HuH-7 (cell line): ENCODE measurements at places on chromosomes 12 and 14.
A peak's percentile ranks its signal among the peaks of the same experiment; 100 is the strongest.

DNA sequence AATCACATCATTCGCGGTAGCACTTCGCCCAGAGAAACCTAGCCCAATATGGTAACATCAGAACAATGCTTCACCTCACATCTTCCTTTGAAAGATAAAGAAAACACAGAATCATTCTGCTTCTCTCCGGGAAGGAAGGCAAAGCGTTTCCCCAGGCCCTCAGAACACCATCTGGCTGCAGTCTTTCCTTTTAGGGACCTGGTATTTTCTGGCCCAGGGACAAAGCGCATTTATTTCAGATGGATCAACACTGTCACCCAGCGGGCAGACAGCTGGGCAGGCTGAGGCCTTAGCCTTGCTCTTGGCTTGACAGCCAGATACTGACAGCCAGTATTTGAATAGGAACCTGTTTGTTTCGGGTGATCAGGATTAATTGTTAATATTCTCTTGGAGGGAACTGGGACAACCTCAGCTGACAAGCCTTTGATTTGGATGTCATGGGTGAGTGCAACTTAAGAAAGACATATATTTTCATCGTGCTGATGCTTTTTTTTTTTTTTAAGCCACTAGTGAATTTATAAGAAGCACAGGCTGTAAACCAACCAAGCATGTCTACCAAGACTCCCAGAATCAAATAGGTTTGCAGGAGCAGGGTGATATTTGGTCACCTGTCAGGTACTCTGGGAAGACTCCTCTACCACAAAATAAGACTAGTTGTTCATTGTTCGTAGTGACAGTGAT is 118.9 kb downstream of the VEZT start:
- DNase-seq: peak; percentile 52

- no peak for DNase-seq
These were observed 684.3 kb downstream of the TMEM121 start for GRCh38 chr14:106210650-106211049.

DNA sequence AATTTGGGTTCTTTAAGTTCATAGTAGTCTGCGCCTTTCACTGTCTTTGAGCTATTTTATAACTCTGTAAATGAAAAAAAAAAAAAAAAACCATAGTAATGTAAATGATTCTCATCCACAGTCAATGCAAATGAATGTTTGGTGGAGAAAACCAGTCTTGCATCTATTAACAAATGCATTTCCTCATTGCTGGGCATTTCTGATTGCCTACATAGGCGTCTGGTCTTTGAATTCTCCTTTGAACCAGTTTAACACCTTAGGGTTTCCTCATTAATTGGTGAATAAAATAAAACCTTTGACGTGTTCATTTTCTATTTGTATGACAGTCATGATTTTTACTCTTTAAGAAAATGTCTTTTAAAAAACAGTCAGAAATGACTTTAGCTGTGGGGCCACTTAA is 114.8 kb downstream of the C12orf75 start:
- no peak for DNase-seq

DNA sequence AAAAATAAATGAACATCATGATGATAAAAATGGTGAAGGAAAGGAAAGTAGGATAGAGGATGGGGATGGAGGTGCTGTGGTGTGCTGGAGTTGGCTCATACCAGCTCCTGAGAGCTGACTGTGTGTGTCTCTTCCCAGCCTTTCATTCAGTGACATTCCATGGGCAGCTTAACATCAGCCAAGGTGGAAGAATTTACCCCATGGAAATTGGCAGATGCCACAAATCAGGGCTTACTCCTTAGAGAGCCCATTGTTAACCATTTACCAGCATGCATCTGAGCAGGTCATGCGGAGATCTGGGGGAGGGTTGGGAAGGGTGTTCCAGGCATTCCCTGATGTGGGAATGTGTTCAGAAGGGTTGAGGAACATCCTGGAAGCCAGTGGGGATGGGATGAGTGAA is 164.7 kb upstream of the MYL2 start:
- DNase-seq: no peak

DNA sequence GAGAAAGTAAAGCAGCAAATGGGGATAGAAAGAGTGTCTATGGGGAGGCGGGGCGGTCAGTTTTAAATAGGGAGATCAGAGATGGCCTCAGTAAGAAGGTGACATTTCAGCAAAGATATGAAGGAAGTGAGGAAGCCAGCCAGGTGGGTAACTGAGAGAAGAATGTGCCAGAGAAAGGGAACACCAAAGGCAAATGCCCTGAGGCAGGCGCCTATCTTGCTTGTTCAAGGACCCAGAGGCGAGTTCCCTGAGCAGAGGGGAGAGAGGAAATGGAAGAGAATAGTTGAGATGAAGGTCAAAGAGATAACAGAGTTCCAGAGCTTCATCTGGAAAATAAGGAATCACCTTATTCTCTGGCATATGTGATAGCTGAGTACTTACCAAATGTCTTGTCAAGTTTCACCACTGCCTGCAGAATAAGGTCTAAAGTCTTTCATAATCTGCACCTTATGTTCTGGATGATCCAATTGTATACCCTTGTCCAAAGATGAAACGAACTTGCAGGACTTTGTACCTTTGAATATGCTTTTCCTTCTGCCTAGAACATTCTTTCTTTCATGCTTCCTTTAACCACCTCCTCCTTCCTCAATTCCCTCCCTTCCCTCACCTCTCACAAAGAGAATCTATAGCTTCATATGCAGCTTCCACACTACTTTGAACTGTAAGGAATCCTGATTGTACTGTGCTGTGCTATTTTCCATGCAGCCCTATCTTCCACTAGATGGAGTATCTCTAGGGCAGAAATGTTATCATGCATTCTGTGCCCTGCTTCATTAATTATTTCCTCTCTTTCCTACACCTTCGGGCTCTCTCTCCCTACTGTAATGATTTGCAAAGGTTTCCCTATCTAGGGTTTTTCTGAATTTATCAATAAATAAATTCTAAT is 38.5 kb downstream of the GNPTAB start:
- no peak for DNase-seq

DNA sequence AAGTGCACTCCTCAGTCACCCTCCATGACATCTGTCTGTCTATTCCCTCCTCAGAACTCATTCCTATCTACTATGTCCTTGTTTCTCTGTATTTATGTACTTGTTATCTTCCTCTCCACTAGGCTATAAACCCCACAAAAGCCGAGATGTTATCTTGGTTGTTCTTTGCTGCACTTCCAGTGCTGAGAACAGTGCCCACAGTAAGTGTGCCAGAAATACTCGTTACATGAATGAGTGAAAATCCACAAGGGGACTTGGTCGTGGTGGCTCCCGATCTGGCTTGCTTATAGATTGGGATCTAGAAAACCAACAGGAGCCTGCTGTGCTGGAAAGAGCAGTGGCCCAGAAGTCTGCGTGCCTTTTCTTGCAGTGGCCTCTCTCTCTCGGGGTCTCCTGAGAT is 111.9 kb upstream of the PRMT8 start:
- DNase-seq: no peak

DNA sequence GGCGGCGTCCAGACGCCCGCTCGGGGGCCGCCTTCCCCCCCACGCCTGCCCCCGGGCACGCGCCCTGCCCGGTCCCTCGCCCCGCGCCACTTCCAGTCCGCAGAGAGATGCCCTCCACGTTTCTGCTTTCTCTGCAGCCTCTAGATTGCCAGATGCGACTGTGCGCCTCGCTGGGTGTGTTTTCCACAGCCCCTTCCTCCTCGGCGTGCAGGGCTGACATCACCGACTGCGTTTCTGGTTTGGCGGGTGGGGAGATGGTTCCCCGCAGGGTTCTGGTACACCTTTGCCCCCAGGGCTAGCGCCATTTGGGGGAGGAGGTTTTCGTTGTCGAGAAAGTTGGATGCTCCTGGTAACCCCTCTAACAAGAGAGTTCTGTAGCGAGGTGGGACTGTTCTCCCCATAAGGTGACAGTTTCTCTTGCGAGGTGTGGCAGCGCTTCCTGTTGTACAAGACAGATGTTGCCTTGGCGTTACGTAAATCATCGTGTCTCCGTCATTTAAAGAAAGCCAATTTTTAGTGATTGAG is 1.5 kb downstream of the CALM1 start:
- no peak for DNase-seq

DNA sequence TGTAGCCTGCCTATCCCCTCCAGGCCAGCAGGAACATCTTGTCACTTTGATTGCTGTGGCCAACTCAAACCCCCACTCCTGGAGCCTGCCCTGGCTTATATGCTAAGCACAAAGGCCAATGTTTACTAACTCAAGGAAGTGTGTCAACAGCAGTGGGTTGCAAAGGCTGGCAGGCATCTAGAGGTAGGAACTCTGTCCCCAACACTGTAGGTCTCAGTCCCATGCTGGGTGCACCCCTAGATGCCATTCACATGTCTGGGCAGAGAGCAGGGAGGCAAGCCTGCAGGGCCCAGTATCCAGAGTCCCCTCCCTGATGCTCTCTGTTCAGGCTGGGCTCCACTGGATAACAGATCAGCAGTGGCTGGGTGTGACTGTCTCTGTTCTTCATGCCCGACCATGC is 1.6 kb upstream of the HPD start:
- no peak for DNase-seq

- no peak for DNase-seq
These were observed 31.7 kb upstream of the ARL1 start for GRCh38 chr12:101439236-101439635.

- no peak for DNase-seq
These were observed 68.9 kb downstream of the SPPL3 start for GRCh38 chr12:120835304-120835612.

DNA sequence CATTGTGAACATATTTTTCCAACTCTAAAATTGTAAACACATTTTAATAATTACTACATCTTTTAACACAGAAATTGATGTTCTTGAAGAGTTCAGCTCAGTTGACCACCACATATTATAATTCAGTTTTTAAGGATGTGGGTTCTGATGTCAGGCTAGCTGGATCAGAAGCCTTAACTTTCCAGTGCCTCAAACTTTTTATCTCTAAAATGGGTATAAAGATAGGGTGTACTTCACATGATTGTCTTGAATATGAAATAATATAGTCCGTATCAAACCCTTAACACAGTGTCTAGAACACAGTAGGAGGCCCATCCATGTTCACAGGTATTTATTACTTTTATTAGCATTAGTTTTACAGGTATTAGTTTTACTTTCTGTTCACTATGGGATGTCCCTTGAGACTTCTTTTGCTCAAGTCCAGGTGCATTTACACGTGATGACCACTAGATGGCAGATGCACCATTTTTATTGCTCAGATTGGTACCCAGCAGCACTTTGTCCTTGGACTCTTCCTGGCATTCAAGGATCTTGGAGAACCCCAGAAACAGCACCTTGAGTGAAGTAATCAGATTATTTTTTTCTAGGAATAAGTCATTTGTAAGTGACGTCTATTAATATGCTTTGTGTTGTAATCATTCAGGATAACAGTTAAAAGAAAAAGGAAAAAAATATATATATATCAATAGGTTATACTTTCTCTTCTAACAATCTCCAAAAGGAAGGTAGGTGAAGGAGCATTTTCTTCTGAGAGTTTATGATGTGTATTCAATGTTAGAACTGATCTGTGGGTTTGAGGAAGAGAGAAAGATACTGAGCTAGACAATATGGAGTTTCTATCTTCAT is 580.2 kb downstream of the ETNK1 start:
- peak; percentile 32 for DNase-seq

- no peak for DNase-seq
These were observed 219.3 kb downstream of the CRADD start for GRCh38 chr12:93896427-93896826.

DNA sequence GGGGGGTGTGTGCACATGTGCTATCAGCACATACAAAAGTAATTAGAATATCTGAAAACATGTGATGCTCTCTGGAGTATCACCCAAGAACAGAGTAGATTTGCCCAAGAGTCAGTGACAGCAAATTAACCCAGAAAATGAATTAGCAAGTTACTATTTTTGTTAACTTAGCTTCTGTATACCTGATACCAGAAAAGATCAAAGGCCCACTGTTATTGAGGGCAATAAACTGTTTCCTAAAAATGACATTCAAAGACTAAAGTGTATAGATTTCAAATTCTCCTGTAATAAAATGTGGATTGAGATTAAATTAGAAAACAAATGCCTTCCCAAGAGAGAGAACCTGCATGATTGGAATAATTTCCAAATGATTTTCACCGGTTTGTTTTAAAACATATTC is 184.7 kb downstream of the MED13L start:
- no peak for DNase-seq

GRCh38 chr12:48788524-48788853 is 400 bp downstream of the ADCY6 start:
- no peak for DNase-seq

DNA sequence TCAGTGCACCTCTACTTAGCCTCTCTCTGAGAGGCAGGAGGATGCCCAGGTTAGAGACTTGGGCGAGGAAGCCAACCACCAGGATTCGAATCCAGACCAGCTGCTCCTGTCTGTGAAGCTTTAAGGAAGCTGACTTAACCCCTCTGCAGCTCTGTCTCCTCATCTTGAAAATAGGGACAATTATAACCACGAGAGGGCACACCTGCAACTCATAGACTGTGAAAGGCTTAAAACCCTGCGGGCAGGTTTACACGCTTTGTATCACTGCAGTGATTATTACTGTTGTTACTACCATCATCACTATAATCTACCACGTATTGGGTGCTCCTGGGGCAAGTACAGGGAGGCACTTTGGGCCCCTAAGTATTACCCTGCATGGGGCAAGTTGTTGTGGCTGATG is 379.8 kb downstream of the VRK1 start:
- peak; percentile 18 for DNase-seq

DNA sequence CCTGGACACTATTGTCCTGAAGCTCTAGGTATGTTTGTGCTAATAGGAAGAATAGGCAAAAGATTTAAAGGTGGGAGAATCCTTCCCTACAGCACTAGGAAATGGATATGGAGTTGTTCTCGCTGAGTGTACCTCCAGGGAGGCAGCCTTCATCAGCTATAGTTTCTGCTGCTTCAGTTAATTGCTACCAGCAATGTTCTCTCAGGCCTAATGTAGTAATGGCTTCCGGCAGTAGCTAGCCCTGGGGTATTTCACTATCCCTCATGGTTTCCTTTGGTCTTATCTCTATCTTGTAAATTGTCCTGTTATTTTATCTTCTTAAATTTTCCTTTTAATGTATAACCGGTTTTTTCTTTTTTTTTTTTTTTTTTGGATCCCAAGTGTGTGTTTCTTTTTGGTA is 9.3 kb upstream of the CLEC12A start:
- DNase-seq: no peak

- peak; percentile 65 for DNase-seq
These were observed 121.8 kb downstream of the SLC38A6 start for GRCh38 chr14:61102549-61103466.

DNA sequence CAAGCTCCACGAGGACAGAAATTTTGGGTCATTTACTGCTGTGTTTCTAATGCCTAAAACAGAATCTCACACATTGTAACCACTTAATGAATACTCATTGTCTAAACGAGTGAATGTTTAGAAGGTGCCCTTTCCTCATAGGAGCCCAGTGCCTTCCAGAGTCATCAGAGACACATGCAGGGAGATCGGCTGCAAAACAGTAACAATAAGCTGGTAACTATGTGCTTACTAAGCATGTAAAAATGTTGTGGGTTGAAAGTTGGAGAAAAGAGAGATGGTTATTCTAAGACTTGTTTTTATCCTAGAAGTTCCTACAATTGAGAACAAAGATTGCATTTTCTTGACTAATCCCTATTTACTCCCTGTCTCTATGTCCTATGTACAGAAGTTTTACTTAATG is 7.4 kb downstream of the TESPA1 start:
- no peak for DNase-seq
